ENCODE measurements at places on chromosomes 11 and 22.
A peak's percentile ranks its signal among the peaks of the same experiment; 100 is the strongest.

DNA sequence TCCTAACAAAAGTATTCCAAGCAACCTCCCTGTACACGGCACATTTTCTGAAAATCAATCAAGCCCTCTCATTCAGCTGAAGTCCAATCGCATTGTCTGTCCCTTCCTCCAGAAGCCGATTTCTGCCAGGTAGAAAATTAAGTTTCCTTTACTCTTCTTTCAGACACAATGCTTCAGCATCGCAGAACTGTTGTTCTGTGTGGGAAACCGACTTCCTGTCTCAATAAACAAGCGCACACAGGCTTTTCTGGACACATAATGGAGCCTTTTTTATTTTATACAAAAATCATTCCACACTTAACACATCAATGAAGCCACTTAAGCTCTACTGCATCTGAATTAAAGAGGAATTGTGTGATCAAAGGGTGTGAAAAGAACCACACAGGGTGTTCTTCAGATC is 75.6 kb downstream of the BLID start:
- no peak for DNase-seq

- DNase-seq: no peak
Measured at GRCh38 chr22:38874529-38875222, 2.7 kb upstream of the CBX6 start.

- DNase-seq: peak; percentile 35
Measured at GRCh38 chr22:29266564-29267461, 968 bp downstream of the RHBDD3 start.

- DNase-seq: no peak
Measured at GRCh38 chr11:83153764-83154163, 3.2 kb upstream of the PCF11 start.

DNA sequence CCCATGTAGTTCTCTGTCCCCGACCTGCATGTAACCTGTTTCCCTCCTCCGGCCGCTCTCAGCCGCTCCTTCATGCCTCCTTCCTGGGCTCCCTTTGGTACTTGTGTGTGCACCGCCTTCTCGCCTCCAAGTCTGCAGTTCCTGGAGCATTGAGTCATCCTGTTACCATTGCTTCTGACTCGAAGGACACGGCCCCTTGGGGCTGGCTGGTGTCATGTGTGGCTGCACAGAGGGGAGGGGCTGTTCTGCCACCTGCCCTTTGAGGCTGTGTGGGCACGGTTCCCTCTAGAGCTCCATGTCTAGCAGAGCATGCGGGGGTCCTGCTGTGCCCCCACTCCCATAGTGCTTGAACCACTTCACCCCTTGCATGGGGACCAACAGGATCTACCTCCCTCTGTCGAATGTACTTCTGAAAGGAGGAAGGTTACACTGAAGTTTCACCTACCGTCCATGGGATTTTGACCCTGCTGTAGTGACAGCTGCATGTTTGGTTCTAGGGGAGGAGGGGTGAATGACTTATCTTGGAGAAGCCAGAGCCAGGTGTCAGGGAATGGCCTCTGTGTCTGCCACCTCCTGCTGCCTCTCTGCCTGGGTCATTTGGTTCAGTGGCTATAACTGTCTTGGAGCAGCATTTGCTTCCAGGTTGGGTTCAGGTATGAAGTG is 39.6 kb downstream of the BCR start:
- peak; percentile 53 for DNase-seq

- peak; percentile 73 for DNase-seq
Measured at GRCh38 chr11:113176599-113177360, 137.6 kb upstream of the TTC12 start.

- DNase-seq: no peak
Measured at GRCh38 chr11:10695833-10696232, 2.3 kb upstream of the IRAG1 start.

DNA sequence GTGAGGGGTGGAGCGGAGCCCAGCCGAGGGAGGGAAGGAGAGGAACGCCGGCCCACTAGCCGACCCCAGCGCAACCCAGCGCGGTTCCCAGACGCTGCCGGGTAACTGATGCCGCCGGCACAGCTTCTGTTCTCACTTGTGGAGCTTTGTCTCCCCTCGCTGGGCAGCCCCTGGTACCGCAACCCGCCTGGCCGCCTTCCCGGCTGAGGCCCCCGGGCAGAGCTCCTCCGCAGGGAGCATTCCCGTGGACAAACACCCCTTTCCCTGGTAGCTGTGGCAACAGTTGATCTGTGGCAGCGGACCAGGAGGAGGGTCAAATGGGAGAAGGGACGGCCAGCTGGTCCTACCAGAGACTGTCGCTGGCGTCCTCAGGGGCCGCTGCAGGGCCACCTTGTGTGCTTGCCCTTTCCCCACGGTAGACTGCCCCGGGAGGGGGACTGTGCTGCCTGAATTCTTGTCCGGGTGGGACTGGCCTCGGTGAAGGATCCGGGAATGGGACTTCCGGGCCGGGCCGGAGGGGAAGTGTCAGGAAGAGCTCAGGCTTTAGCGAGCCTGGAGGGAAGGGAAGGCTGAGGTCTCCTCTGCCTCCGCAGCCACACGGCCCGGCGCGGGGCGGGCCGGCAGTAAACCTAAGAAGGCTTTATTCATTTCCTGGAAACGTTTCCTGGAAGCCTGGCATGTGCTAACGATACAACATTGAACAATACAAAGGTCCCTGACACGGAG is 468.0 kb downstream of the OPCML start:
- peak; percentile 71 for DNase-seq

- no peak for DNase-seq
Measured at GRCh38 chr11:46336563-46337180, 10.6 kb upstream of the DGKZ start.

GRCh38 chr11:90669094-90669493 is 446.2 kb upstream of the CHORDC1 start:
- no peak for DNase-seq

DNA sequence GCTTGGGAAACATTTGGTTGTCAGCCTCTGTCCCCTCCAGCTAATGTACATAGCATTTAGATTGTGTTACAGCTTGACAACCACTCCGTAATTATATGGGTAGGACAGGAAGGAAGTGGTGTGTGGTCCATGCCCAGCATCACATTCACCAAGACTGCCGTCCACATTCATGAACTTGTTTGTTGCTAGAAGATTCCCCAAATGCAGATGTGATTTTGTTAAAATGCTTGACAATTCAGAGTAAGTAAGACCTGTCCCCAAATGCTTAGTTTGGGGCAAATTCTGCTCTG is 1482.7 kb downstream of the TBC1D22A start:
- DNase-seq: no peak

DNA sequence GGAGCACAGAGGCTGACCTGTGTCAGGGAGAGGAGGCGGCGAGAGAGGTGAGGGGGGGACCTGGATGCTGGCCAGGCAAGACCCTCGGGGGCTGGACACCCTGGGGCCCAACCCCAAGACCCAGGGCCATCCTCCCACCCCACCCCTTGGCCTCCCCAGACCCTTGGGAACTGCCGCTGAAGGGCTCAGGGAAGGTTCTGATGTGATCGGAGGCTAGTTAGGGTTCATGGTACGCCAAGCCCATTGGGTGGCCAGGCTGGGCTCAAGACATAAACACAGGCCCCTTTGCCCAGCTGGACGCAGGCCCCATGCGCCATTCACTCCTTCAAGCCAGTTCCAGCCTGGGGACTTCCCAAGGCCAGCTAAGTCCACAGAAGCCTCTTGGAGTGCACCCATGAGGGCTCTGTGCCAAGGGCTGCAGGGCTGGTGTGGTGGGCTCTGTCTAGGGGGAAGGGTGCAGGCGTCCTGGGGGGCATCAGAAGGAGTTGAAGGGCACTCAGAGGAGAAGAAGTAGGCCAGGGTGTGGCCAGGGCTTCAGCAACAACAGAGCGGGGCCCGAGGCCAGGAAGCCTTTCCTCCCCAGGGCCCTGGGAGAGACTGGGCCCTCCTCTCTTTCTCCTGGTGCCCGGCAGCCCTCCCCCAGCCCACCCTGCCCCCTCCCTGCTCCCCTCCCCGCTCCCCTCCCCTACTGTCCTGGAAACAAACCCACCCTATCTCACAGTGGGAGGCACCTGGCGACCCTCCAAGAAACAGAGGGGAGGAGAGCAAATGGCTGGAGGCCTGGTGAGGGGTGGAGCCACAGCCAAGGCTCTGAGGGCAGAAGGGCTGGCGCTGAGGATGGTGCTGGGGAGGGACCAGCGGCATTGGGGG is 12.9 kb downstream of the TSPAN32 start:
- peak; percentile 63 for DNase-seq

DNA sequence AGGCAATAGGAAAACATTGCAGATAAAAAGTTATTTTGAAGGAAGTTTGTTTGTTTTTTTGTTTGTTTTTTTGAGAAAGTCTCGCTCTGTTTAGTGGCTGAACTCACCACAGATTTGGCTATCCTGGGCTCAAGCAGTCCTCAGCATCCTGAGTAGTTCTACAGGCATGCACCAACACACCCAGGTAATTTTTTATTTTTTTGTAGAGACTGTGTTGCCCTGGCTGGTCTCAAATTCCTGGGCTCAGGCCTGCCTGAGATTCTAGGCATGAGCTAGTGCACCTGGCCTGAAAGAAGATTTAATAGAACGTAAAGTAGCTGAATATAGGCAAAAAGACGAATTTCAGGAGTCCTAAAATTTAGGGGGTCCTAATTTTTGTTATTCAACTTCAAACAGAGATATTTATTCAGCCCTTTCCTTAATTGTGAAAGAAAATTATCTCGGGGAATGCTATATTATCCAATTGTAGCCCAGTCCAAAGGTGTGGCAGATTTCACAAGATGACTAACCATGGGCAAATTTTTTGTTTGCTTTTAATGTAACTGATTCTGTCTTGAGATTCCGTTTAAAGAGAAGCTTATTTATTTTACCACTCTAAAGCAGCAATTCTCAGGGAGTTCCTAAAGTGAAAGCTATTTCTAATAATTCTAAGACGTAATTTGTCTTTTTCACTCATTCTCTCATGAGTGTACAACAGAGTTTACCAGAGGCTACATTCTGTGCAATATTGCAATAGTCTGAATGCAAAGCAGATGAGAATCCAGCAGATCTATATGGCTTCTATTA is 940 bp downstream of the IL18 start:
- DNase-seq: peak; percentile 12

GRCh38 chr11:94518300-94518699 is 6.0 kb downstream of the C11orf97 start:
- no peak for DNase-seq

DNA sequence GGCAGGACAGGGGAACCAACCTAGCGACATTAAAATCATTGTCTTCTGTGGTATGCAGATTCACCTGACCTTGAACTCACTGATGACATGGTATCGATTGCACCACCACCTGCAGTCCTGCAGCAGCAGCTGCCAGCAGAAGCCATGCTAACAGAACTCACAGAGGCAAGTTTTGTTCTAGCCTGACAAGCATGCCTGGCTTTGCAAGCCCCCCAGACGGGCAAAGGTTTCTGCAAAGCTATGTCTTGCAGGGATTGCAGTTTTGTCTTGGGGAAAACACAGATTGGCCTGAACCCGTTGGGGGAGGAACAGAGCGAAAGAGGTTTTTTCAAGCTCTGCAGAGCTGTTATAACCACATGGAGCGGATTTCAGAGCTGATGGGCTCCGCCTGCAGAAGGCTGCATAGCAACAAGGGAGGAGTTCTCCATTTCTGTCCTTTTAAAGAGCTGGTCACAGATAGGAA is 221.0 kb downstream of the HIPK3 start:
- DNase-seq: no peak

DNA sequence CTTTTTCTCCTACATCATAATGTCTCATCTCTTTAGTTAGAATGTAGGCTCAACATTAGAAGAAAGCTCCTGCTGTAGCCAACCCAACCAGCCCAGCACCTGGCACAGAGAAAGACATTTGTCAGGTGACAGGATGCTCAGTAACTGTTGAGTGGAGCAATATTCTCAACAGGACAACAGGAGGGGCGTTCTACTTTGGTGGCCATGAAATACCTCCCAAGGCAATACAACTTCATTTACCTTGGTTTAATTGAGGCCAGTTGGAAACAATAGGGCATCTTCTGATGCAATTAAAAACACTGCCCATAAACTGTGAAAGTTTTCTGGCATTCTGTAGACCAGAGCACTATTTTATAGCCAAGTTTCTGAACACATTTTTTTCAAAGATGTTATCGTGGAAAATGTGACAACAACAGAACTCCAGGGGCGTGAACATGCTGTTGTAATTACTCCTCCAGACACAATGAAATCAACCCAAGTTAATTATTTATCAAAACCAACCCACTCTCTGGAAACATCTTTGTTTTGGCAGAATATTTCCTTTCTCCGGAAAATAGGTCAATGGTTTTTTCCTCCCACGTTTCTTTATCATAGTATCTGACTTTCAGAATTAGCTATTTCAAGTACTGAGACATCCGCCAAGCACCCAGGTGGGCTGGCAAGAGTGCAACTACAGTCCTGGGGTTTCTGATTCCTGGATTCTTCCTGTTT is 538.1 kb downstream of the SOX6 start:
- DNase-seq: no peak

- DNase-seq: no peak
Measured at GRCh38 chr11:131468565-131468964, 98.2 kb downstream of the NTM start.

- no peak for DNase-seq
Measured at GRCh38 chr11:74543991-74544390, 48.4 kb upstream of the POLD3 start.

DNA sequence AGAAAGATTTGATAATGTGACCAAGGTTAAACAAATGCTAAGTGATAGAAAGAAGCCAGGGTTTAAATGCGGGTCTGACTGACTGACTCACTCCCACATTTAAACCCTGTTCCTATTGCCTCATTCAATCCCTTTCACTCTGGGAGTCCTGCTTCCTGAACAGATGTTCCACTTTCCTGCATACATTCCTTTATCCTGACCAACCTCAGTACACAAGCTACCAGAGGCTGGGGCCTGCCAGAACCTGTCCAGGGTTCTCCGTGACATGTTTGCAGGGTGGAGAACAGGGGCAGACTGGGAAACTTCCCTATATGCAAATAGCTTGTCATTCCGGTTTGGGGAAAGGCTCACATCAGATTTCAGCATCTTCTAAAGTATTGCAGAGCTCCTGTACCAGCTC is 3.0 kb upstream of the ANKK1 start:
- peak; percentile 94 for DNase-seq

DNA sequence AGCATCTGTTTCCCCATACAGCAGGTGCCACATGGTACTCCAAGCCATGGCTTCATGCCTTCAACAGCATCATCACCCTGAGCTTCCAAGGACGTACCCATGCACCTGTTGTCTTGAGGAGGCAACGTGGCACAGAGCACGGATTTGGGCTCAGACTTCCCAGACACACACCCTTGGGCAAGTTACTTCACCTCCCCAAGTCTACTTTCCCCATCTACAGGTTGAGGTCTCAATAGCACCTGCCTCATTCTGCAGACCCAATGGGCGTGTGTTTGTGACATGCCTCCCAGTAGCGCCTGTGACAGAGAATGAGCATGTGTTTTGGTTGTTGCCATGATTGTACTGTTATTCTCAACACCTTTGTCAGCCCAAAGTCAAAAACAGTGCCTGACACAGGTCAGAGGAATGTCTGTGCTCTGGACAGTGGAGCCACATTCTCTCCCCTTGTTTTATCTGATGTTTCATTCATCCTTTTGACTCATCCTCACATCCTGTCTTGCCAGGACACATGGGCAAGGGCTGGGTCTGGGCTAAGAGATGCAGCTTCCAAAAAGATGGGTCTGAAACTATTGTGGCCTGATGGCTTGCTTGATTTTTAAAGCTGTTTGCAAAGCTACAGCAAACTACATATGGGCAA is 53.4 kb upstream of the CCND1 start:
- DNase-seq: peak; percentile 83

GRCh38 chr11:63574856-63575602 is 11.8 kb upstream of the PLAAT2 start:
- DNase-seq: no peak

All from foreskin fibroblast (primary cell).